ENCODE measurements at places on chromosomes 16 and 17.

GRCh38 chr16:1762879-1763520 is 8.3 kb downstream of the NME3 start:
- DNase-seq, result no peak

- peak; percentile 27 for DNase-seq
These were observed 3.0 kb upstream of the CHD3 start for GRCh38 chr17:7885367-7886226.

GRCh38 chr16:84842516-84843148 is 22.8 kb downstream of the CRISPLD2 start:
- DNase-seq, result no peak

DNA sequence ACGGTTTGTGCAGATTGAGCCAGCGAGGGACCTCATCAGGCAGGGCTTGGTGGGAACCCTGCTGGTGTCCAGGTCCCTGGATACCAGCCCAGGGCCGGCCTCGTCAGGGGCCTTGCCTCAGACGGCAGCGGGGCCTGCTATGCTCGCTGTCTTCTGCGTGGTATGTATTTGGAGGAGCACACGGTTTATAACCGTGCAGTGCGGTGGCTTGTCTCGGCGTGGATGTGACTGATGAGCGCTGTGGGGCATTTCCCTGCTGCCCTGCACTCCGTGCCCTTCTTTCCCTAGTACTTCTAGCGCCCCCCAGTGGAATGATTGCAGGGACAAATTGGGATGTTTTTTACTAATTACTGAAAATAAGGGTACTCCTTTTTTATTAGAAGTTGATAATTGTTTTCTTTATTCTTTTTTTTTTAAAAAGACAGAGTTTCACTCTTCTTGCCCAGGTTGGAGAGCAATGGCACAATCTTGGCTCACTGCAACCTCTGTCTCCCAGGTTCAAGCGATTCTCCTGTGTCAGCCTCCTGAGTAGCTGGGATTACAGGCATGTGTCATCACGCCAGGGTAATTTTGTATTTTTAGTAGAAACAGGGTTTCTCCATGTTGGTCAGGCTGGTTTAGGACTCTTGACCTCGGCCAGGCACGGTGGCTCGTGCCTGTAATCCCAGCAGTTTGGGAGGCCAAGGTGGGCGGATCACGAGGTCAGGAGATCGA is 15.3 kb downstream of the TBCD start:
- no peak for DNase-seq

- DNase-seq, result no peak
These were observed 647 bp upstream of the TMEM238L start for GRCh38 chr17:10804546-10804945.

- no peak for DNase-seq
These were observed 773 bp downstream of the NTN3 start for GRCh38 chr16:2471653-2472487.

DNA sequence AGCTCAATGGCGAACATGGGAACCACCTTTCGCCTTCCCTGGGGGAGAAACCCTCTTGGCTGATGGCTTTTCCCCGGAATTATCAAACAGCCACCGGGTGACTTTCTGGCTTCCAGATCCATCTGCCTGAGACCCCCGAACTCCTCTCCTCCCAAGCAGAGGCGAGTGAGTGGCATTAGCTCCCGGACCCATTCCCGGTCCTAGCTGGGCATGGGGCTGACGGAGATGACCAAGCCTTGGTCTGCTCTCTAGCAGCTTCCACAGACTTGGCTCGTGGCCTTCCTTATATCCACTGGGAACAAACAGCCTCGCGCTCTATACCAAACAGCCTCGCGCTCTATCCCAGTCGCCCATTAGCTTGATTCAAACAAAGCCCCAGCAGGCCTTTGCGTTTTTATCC is 62.4 kb downstream of the CCDC182 start:
- DNase-seq, result no peak

- DNase-seq, result no peak
These were observed 9.9 kb upstream of the KDM8 start for GRCh38 chr16:27193300-27193990.

- DNase-seq, result no peak
These were observed 27.5 kb upstream of the PIK3R6 start for GRCh38 chr17:8894673-8895578.

GRCh38 chr16:14242769-14243168 is 171.7 kb downstream of the MRTFB start:
- DNase-seq, result no peak

DNA sequence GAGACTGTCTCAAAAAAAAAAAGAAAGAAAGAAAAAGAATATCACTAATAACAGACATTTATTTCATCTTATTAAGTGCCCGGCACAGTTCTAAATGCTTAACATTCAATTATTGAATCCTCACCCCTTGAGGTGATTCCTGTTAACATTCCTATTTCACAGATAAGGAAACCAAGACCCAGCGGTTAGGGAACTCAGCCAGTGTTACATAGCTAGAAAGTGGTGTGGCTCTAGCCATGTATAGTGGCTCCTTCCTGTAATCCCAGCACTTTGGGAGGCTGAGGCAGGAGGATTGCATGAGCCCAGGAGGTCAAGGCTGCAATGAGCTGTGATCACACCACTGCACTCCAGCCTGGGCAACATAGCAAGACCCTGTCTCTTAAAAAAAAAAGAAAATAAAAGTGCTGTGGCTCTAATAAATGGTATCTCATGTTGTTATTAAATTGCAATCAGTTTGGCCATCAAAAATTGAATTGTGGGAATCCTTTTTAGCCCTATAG is 28.1 kb downstream of the ZNRF1 start:
- DNase-seq, result no peak

DNA sequence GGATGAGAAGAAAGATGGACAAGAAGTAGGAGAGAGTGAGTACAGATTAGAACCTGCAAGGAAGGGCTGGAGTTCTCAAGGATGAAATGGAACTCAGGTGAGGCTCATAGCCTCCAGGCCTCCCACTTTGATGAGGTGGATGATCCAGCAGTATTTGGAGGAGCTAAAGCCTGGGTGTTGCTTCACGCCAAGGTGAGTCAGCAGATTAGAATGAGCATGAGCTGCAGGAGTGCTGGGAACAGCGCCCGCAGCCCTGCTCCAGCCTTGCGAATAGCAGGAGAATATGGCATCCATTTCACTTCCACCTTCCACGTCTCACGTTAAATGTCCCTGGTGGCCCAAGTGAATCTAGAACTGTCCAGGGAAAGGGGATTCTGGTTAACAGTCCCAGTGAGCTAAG is 94.4 kb upstream of the CPHXL start:
- DNase-seq, result no peak

- no peak for DNase-seq
These were observed 113.5 kb upstream of the RPL38 start for GRCh38 chr17:74089869-74090464.

GRCh38 chr16:5865236-5865635 is 767.6 kb upstream of the EEF2KMT start:
- DNase-seq, result no peak
